ENCODE measurements at places on chromosomes 13 and 19. TPM values are rescaled to one million over a fixed set of nuclear protein-coding genes. Genes with fewer than 3 reads are reported as not detected.

- H3K36me3 ChIP-seq: no peaks in the 10 kb centered on the region
- H3K4me3 ChIP-seq: no peak overlapping the region
- no peak for DNase-seq
- no peaks in the 10 kb centered on the region for H3K4me1 ChIP-seq
- H3K27me3 ChIP-seq: no peaks in the 10 kb centered on the region
- H3K27ac ChIP-seq: no peak overlapping the region
Measured at GRCh38 chr19:50899569-50899968, 11.6 kb downstream of the KLK4 start.

DNA sequence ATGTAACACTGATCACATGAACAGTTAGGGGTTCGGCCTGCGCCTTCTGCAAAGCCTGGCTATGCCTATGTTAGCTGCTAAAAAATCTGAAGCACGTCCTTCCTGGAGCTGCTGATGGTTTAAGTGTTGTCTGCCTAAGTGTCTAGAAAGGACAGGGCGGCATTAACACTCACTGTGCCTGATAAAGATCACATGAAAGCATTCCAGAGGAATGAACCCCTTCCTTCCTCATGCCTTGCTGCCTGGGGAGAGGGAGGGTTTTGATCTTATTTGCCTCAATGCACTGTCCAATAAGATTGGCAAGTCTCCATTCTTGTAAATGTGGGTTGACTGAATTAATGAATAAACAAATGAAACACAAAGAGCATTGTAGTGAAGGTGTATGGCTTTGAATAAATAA is 5.2 kb downstream of the DOCK9 start:
- H3K36me3 ChIP-seq: no peaks in the 10 kb centered on the region
- H3K27me3 ChIP-seq: no peaks in the 10 kb centered on the region
- no peak overlapping the region for H3K4me3 ChIP-seq
- no peak overlapping the region for H3K27ac ChIP-seq

- DNase-seq: no peak
- H3K4me1 ChIP-seq: no peaks in the 10 kb centered on the region
- no peaks in the 10 kb centered on the region for H3K27me3 ChIP-seq
Measured at GRCh38 chr13:70792121-70792520, 683.9 kb upstream of the KLHL1 start.

DEDD2 gene
- total RNA-seq: 19.6 TPM

ELAVL3 gene
- total RNA-seq: not detected

- no peak overlapping the region for H3K27ac ChIP-seq
- H3K36me3 ChIP-seq: no peaks in the 10 kb centered on the region
- no peak for DNase-seq
- peaks cover 3% of the 10 kb centered on the region for H3K27me3 ChIP-seq
- H3K4me3 ChIP-seq: no peak overlapping the region
Measured at GRCh38 chr13:99896369-99897075, 75.0 kb downstream of the ZIC5 start.

DNA sequence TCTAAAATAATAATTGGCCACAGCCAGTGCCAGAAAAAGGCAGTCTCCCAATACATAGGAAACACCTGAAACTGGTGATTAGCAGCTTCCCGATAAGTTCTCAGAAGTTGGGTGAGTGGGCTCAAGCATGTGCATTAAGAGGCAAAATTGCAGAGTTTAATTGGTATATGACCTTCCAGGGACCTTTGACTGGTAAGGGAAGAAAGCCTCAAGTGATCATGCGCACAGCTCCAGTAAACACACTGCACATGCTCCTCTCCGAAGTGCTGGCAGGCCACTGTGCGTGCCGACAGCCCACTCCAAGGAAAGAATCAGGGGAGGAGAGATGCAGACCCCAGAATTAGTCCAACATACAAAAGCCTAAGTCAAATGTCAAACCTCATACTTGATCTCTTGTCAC is 18.9 kb upstream of the CEACAM8 start:
- H3K27ac ChIP-seq: no peak overlapping the region
- no peak for DNase-seq

GRCh38 chr13:54682184-54682583 is 1653.6 kb downstream of the OLFM4 start:
- no peak overlapping the region for H3K4me3 ChIP-seq
- H3K27ac ChIP-seq: no peak overlapping the region
- no peaks in the 10 kb centered on the region for H3K36me3 ChIP-seq
- no peak for DNase-seq

Measured in aorta (tissue), 5 donors.